ENCODE measurements at places on chromosomes 6 and 20.

- peak; percentile 83 for DNase-seq
Observed at GRCh38 chr20:5529331-5530148, 212.8 kb upstream of the PROKR2 start.

DNA sequence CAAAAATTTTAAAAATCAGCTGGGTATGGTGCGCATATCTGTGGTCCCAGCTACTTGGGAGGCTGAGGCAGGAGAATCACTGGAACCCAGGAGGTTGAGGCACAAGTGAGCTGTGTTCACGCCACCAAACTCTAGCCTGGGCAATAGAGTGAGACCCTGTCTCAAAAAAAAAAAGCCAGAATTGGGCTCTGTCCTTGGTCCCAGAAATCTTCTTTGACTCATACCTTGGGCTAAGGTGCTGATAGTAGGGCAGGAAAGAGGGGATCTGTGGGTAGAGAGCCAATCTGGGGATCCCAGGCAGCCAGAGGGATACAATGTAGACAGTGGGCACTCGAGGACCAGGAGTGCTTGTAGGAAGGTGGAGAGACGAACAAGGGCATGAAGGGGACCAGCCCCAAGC lies 13.3 kb downstream of the ETV7 start:
- no peak for DNase-seq

- DNase-seq: no peak
Observed at GRCh38 chr20:60868316-60868891, 383.7 kb upstream of the CDH4 start.

DNA sequence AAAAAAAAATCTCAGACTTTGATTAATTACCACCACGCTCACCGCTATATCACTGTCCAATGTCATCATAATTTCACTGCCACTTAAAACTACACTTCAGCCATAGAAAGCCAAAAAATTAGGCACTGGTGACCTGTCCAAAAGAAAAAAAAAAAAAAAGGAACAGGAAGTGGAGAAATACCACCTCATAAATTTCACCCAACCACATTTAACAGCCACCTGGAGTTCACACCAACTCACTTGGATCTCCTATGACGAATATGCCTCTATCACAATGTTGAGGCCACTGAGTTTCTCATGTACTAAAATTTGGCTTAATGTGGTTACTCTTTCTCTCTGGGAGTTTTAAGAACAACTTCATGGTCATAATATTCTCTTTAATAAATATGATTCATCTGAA lies 237.5 kb upstream of the RSPO3 start:
- DNase-seq: no peak

DNA sequence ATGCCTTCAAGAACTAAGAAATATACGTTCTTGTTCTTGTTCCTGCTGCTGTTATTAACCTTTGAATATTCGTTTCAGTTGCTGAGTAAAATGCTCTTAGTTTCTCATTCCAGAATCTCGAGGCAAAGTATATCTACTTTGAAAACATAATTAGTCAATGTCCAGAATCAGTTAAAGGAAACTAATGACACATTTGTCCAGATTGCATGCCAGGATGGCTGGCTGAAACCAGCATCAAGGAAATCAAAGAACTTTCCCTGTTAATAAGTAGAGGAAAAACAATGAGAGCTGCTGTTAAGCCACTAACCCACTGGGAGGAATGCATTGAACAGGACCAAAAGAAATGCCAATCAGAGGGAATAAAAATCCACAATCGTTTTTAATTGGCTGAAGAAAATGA lies 196.9 kb downstream of the ALDH8A1 start:
- no peak for DNase-seq

DNA sequence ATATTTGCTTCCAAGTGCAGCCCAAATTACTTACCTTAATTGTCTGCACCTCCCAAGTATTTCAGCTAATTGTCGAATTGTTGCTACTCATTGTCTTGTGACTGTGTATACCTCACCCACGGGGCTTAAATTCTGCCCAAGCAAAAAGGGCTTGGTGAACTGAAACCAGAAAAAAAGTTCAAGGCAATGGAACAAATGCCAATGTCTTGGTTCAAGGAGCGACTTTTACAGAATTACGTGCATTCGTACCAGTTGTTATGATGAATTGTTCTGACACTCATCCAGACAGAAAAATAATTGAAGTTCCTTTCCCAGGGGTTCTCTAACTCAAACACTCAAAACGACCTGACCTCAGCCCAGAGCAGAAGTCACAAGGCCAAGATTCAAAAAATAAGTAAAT lies 13.9 kb upstream of the PXDC1 start:
- no peak for DNase-seq

DNA sequence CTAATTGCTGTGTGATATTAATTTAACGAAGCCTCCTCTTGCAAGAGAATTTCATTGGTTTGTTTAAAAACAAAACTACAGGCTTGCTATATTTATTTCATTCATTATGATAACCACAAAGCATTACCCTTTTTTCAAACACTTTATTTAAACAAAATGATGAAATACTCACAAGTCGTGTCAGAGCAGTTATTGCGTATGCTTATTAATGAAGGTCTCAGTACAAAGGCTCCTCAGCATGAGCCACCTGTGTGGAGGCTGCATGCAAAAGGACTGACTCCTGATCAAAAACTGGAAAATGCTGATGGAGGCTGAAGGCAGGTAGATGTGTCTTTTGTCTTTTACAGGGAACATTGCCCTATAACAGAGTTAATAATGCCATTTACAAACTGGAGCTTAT lies 130.5 kb downstream of the CRYBG1 start:
- no peak for DNase-seq

GRCh38 chr6:27251606-27252251 lies 4.2 kb downstream of the PRSS16 start:
- DNase-seq: no peak

DNA sequence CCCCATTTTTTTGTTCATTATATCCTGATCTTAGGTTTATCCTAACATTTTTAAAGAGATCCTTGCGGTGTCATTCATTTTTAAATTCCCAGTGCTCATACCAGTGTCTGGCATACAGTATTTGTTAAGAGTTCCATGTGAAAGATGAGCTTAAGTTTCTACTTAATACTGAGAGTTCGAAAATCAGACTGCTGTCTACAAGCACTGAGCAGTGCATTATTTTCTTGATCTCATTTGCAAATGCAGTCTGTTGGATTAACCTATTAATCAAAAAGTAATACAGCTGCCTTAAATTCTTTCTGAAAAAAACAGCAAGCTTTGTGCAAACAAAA lies 663 bp downstream of the COQ3 start:
- no peak for DNase-seq

- peak; percentile 40 for DNase-seq
Observed at GRCh38 chr6:53179961-53180651, 31.5 kb upstream of the GCM1 start.

DNA sequence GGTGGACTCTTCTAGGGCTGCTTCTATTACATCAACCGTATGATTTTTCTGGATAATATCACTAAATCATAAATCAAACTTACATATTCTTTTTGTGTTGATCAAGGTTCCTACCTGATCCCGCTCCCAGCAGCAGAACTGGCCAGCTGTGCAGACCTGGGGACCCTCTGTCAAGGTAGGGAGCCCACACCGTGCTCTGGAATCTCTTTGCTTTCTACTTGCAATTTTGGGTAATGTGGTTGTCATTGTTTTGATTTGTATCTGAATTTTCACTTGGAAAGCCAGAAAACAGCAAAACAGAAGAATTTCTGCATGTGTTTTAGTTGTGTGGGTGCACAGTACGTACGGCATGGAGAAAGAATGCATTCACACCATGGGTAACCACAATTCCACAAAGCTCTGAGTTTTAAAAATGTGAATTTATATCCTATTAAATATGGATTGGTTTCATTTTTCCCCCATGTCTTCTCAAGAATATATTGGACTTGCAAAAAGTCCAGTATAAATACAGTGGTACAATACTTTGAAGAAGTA lies 80.1 kb downstream of the ADGRG6 start:
- no peak for DNase-seq

DNA sequence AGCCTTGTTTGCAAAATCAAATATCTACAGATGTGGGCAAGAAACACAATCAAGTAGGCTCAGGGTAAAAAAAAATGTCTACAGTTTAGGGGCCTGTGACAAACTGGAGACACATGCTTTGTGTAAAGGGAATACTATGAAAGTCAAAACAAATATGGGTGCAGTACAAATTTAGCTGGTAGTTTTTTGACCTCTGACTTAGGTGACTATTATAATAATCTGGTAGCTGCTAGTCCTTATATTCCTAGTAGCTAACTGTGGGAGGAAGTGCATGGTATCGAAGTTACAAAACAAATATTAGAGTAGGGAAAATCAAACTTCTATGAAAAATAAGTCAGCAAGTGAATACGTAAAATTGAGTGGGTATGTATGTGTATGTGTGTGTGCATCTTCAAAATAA lies 35.4 kb downstream of the CYP24A1 start:
- no peak for DNase-seq

GRCh38 chr20:19743640-19743995 lies 14.4 kb upstream of the RIN2 start:
- DNase-seq: no peak

- DNase-seq: no peak
Observed at GRCh38 chr20:7248281-7249201, 481.1 kb downstream of the BMP2 start.

DNA sequence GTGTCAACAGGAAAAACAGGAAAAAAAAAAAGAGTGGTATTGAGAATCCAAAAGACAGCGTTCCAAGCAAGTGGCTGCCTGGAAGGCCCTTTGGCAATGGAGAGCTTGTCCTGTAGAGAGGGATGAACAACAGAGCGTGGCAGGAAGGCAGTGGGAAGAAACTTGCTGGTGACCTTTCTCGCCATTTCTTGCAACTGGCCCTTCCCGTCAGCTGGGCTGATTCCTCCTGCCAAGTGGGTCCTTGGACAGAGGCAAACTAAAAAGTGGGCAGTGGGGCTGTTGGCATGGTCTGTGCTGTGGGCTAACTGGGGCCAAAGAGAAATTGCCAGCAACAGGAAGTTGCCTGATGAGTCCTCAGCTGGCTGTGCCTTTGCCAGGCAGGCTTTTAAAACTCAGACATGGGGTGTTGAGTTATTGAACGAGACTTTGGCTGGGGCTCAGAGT lies 43.9 kb upstream of the CLDN20 start:
- DNase-seq: no peak

GRCh38 chr20:14197097-14197496 lies 140.3 kb downstream of the FLRT3 start:
- DNase-seq: no peak

GRCh38 chr6:3086282-3086946 lies 18.1 kb downstream of the RIPK1 start:
- DNase-seq: no peak

- no peak for DNase-seq
Observed at GRCh38 chr20:881051-881782, 34.9 kb downstream of the ANGPT4 start.

- DNase-seq: no peak
Observed at GRCh38 chr20:33810259-33810658, 889 bp upstream of the CHMP4B start.

- DNase-seq: no peak
Observed at GRCh38 chr6:79705456-79705995, 74.4 kb downstream of the SH3BGRL2 start.

DNA sequence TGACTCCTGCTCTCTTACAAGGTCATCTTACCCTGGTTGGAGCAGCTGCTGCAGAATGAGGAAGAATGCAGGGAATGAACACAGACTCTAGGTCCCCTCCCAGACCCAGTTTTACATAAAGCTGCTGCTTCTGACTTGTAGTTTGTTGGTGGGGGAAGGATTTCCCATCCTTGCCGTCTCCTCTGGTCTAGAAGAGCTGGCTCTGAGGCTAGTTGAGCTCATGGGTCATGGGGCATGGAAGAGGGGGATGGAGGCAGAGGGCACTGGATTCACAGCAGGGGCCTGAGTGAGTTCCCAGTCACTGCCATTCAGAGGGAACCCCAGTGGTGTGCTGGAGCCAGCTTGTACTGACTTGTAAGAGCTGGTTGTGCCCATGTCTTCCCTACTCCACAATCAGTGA lies 9.2 kb upstream of the GUCA1A start:
- no peak for DNase-seq
